Fibroblast of gingiva (primary cell): ENCODE measurements at places on chromosomes 4 and X.

DNA sequence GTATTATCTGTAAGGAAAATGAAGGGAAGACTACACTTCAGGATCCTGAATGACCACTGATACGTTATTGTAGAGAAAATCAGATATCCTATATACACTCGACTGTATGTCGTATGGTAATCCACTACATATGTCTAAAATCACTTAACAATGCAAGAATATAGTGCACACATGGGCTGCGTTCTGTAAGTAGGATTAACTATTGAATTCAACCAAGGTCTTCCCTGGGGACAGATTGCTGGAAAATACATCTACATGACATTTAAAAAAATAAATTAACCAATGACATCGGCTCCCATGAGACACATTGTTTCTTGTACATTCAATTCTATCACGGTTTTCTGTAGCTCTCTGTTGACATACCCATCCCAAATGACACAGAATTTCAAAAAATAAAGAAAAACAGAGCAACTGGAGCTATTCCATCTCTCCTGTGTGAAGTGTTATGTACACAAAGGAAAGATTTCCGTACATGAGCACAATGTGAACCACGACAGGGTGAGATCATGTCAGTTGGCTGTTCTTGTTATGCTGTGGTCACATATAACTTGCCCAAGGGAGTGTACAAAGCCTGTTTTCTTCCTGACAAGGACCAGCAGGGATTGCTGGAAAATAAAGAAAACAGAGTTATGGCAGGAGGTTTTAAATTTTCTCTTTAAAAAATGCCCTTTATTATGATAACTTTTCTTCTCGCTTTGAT lies 6.1 kb downstream of the ENOX2 start:
- DNase-seq = no peak

DNA sequence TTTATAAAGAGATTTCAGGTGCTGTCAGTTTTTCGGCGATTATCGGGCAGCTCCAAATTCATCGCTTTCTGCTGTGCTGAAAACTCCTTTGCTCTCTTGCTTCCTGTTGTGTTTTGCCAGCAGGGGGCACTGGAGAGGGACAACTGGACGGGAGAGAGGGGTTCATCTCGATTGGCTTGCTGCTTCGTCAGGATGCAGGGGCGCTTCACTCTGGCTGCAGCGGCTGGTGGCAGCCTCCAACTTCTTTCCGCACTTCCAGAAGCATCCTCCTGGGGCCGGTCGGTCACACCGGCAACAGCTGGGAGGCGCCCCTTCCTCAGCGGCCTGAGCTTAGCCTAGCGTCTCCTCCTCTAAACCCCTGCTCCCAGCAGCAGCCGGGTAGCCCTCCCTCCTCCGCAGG lies 29.5 kb downstream of the MSL3 start:
- peak; percentile 16 for DNase-seq

DNA sequence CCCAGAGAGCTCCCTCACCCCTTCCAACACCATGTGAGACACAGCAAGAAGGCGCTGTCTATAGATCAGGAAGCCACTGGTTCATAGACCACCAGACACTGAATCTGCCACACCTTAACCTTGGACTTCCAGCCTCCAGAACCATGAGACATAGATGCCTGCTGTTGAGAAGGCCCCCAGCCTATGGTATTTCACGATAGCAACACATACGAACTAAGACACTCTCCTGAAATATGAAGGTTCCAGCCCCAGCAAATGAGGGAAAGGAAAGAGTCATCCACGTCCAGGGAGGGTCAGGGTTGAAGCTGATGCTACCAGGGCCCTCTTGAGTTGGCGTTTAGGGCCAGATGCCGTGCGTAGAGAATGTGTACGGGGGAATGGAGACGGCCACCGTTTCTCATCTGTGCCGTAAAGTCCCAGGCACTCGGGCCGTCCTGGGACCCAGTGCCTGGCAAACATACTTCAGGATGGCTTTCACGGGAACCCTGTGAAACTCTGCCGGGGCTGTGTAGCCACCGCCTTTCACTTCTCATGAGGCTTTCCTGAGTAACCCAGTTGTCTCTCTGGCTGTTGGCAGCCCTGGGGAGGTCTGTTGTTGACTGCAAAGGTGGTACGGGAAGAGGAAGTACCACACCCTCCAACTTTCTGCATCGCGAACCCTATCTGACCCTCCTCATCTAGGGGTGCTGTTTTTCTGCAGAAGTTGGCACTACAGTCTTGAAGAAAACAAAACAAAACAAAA lies 17.7 kb upstream of the P2RY8 start:
- DNase-seq = no peak

DNA sequence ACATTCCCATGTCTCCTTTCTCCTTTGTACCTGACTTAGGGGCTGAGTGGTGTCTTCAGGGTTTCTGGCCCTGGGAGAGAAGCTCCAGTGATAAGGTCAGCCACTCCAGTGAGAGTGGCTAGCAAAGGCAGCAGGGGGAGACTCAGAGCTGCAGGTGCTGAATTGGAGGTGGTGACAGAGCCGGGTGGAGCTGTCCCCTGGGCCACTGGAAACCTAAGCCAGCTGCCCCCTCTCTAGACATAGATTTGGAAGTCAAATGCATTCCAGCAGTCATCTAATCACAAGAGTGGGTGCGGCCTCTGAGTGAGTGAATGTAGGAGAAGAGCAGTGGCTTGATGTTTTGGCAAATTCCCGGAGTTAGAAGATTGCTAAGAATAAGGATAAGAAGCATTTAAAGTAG lies 28.5 kb downstream of the TRIM2 start:
- DNase-seq = no peak

- DNase-seq = no peak
These were observed 52.2 kb downstream of the AMMECR1 start for GRCh38 chrX:110265661-110266060.

DNA sequence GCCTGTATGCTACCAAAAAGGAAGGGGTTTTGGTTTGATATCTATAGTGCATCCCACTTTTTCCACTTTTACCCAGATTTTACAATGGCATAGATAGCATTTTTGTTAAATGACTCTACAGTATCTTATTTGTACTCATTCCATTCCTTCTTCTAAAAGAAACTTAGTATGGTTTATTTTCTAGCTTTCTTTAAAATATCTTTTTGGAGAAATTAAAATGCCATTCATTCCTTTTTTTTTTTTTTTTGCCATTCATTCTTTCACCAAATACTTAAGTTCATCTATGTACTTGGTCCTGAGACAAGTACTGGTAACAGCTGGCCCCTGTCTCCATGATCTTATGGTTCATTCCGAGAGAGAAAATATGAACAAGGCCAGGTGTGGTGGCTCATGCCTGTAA lies 49.1 kb downstream of the MID1 start:
- no peak for DNase-seq

GRCh38 chr4:62881901-62882300 lies 1527.3 kb downstream of the TECRL start:
- DNase-seq = no peak

DNA sequence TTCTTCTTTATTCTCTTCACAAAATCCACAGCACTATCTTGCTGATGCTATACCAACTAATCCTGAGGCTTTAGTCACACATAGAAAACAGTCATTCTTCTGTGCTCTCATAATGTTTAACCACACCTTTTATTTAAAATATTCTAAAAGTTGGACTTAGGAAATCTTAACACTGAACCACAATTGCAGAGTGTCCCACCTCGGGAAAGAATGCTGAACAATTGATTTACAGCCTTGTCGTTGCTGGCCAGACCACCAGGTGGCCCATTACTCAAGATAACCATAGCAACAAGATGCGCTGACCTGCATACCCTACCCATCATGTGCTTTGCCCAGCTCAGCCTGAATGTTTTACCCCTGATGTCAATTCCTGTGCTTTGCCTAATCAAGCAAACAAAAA lies 100.8 kb downstream of the ARSJ start:
- no peak for DNase-seq

- DNase-seq = no peak
These were observed 125.4 kb downstream of the BCOR start for GRCh38 chrX:39972340-39972739.

DNA sequence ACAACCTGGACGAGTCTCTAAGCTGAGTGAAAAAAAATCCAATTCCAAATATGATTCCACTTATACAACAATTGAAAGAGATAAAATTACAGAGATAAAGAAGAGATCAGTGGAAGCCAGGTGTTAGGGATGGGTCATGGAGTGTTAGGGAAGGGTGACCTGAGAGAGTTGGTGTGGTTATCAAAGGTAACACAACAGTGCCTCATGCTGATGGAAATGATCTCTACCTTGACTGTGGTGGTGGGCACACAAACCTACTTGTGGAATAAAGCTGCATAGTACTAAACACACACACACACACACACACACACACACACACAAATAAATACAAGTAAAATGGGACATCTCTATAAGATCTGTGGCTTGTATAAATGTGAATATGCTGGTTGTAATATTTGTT lies 26.0 kb downstream of the BEND2 start:
- no peak for DNase-seq

GRCh38 chrX:68822641-68823410 lies 6.0 kb upstream of the EFNB1 start:
- DNase-seq = peak; percentile 26

DNA sequence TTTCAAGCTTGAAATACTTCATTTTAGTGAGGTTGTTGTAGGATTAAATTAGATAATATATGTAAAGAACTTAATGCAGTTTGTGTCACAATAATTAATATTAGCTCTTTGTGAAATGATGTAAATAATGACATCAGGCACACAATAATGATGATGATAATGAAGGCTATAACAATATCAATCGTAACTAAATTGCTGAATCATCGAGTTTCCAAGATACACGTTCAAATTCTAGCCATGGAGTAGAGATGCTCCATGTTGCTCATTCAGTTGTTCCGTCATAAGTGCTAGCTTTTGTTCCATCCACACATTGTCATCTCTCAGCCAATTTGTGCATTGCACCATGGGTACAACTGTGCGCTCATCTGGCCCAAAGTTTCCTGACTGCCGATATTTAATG lies 83.1 kb downstream of the CPXCR1 start:
- no peak for DNase-seq

DNA sequence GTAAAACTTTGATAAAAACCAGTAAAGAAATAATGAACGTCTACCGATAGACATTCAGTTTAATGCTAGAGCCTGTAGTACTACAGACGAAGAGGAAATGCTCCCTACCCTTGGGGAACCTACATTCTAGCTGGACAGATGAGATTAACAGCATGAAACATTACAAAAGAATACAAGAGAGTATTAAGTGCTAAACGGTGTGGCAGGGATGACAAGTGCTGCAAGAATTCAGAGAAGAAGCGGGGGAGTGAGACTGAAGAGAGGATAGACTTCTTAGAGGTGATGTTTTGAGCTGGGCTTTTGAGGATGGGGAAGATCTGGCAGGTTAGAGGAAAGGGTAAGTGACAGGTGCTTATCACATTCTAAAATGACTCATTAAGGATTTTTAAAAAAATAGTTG lies 52.6 kb upstream of the ESX1 start:
- DNase-seq = no peak

DNA sequence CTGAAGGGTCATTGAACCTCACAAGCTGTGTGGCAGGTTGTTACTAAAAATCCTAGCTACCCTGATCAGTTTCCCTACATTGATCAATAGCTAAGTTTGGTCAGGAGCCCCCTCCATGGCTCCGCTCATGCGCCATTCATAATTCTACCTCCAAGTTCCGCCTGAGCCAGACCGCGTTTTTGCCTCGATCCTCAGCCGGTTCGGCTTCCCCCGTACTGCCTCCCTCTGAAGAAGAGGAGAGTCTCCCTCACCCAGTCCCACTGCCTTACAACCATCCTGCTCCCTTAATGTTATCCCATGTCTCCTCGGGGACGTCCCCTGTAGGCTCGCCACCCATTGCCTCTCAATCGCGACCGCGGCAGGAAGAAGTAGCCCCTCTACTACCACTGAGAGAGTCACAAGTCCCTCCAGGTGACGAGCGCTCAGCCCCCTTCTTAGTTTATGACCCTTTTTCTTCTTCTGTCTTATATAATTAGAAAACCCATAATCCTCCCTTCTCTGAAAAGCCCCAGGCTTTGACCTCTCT lies 158.2 kb downstream of the DEFB131A start:
- DNase-seq = no peak

DNA sequence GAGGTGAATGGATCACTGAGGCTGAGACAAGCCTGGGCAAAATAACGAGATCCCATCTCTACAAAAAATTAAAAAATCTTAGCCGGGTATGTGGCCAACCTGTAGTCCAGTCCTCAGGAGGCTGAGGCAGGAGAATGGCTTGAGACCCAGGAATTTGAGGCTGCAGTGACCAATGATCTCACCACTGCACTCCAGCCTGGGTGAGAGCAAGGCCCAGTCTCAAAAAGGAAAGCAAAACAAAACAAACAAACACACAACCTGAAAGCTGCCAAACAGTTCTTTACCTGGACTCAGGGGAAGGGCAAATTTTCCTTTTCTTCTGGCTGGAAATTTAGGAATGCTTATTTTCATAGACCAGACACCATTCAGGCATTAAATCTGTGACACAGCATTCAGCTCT lies 163.1 kb upstream of the FAT1 start:
- no peak for DNase-seq

GRCh38 chr4:7941965-7942496 lies 2.4 kb upstream of the AFAP1 start:
- no peak for DNase-seq

GRCh38 chrX:65587616-65588526 lies 53.3 kb upstream of the LAS1L start:
- peak; percentile 71 for DNase-seq

GRCh38 chrX:46965125-46965758 lies 53.0 kb downstream of the JADE3 start:
- DNase-seq = no peak

GRCh38 chr4:111213531-111213930 lies 590.7 kb upstream of the PITX2 start:
- DNase-seq = peak; percentile 2

DNA sequence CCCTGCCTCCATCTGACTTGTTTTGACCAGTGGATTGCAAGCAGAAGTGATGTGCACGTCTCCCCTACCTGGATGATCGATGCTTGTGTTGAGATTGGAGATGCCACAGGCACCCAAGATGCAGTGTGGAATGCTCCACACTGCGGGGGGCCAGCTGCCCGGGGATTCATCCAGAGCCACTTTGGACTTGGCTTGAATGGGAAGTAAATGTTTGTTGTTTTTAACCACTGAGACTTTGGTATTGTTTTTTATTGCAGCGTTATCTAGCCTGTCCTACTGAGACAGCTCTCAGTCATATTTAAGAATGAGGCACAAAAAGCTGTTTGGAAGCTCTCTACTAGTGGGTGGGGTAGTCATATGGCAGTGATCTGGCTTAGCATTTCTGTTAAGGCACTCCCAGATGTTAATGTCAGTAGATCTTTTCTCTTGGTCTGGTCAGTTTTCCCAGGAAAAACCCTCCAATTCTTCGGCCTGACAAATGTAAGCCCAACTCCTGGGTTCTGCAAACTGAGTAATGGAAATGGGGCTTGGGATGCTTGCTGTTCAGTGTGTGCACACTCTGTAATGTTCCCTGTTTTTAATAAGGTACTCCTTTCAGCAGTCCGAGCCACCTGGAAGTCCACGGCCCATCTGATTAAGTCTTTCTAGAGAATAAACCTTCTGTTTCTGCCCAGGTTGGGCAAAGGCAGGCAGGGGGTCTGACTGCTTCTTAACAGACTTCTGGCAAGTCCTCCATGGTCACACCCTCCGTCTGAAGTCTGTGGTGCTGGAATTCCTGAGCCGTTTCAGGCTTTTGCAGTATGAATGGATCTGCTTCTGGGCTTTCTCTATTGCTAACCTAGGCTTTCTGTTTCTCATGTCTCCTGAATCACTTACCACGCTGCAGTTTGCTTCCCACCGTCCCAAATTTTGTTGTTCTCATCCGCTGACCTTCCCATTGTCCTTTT lies 74.8 kb downstream of the WWC2 start:
- DNase-seq = no peak

- DNase-seq = no peak
These were observed 2214.5 kb upstream of the TENM3 start for GRCh38 chr4:180028682-180029081.

GRCh38 chr4:4507923-4508322 lies 33.9 kb downstream of the STX18 start:
- no peak for DNase-seq

GRCh38 chr4:3671571-3672464 lies 94.4 kb upstream of the ADRA2C start:
- no peak for DNase-seq
